ENCODE measurements at places on chromosomes 4 and X. TPM values are rescaled to one million over a fixed set of nuclear protein-coding genes. Genes with fewer than 3 reads are reported as not detected.

The DUX4 gene
- total RNA-seq: not detected

GRCh38 chr4:60389633-60390032 lies 810.5 kb upstream of the ADGRL3 start:
- DNase-seq: no peak
- no peaks in the 10 kb centered on the region for H3K36me3 ChIP-seq
- no peaks in the 10 kb centered on the region for H3K27me3 ChIP-seq

GRCh38 chr4:135434936-135435335 lies 1233.3 kb upstream of the PABPC4L start:
- H3K27ac ChIP-seq: no peak overlapping the region
- no peak for DNase-seq
- H3K36me3 ChIP-seq: no peaks in the 10 kb centered on the region
- no peak overlapping the region for H3K4me3 ChIP-seq
- no peaks in the 10 kb centered on the region for H3K27me3 ChIP-seq

The CITED1 gene
- total RNA-seq: not detected

GRCh38 chr4:183129675-183130074 lies 30.6 kb downstream of the WWC2 start:
- H3K36me3 ChIP-seq: no peaks in the 10 kb centered on the region
- peaks cover 5% of the 10 kb centered on the region for H3K27me3 ChIP-seq
- no peaks in the 10 kb centered on the region for H3K4me1 ChIP-seq
- no peak overlapping the region for H3K27ac ChIP-seq
- no peak for DNase-seq
- no peak overlapping the region for H3K4me3 ChIP-seq

The ARMCX1 gene
- 4.7 TPM for total RNA-seq

GRCh38 chr4:27084685-27085361 lies 224.2 kb downstream of the STIM2 start:
- peaks cover 4% of the 10 kb centered on the region for H3K4me1 ChIP-seq
- peak; percentile 33 for DNase-seq
- no peak overlapping the region for H3K4me3 ChIP-seq
- no peak overlapping the region for H3K27ac ChIP-seq

- H3K4me1 ChIP-seq: peaks cover 22% of the 10 kb centered on the region
- H3K27ac ChIP-seq: peak within 1 kb of the TSS; percentile 88
- H3K27me3 ChIP-seq: no peaks in the 10 kb centered on the region
These were observed at the start of gene SPIN3 for GRCh38 chrX:56995271-56995994. TSS of gene SPIN3 (minus strand) at chrX:56995541. CDS start at chrX:56994947, 594 bp downstream.

DNA sequence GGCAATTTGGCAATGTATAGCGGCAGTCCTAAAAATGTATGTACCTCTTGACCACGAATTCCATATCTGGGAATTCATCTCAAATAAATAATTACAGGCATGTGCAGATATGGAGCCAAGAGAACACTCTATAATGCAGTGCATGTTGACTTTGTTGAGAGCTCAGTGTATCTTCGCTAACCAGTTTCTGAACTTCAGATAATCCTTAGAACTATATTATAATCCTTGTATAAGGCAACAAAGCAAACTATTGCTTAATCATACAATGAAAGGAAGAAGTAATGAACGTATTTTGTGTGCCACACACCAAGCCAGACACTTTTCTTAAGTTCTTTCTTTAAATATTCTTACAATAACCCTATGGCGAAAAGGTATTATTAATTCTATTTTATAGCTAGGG lies 168.5 kb downstream of the SMIM20 start:
- H3K4me1 ChIP-seq: peaks cover 63% of the 10 kb centered on the region
- no peak for DNase-seq
- peaks cover 6% of the 10 kb centered on the region for H3K36me3 ChIP-seq
- H3K27me3 ChIP-seq: peaks cover 29% of the 10 kb centered on the region
- no peak overlapping the region for H3K4me3 ChIP-seq

The TMEM156 gene
- total RNA-seq: 11.7 TPM

DNA sequence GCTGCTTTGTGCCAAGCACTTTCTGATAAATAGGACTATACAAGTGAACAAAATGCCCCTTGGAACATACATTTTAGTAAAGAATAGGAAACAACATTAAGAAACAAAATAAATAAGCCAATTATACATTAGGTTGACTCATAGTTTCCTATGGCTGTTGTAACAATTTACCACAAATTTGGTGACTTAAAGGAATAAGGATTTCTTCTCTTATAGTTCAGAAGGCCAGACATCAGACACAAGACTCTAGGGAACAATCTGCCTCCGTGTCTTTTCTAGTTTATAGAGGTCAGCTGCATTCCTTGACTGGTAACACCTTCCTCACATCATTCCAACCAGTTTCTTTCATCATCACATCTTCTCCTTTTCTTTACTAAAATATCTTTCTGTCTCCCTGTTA lies 235.9 kb upstream of the PCDH18 start:
- H3K36me3 ChIP-seq: no peaks in the 10 kb centered on the region
- no peak overlapping the region for H3K4me3 ChIP-seq
- no peaks in the 10 kb centered on the region for H3K4me1 ChIP-seq
- no peaks in the 10 kb centered on the region for H3K27me3 ChIP-seq

The HTR2C gene
- not detected for total RNA-seq

GRCh38 chr4:83644677-83645659 lies 109.1 kb downstream of the GPAT3 start:
- no peaks in the 10 kb centered on the region for H3K36me3 ChIP-seq
- peak; percentile 46 for DNase-seq
- H3K27me3 ChIP-seq: peaks cover 8% of the 10 kb centered on the region
- H3K4me3 ChIP-seq: no peak overlapping the region
- no peak overlapping the region for H3K27ac ChIP-seq

DNA sequence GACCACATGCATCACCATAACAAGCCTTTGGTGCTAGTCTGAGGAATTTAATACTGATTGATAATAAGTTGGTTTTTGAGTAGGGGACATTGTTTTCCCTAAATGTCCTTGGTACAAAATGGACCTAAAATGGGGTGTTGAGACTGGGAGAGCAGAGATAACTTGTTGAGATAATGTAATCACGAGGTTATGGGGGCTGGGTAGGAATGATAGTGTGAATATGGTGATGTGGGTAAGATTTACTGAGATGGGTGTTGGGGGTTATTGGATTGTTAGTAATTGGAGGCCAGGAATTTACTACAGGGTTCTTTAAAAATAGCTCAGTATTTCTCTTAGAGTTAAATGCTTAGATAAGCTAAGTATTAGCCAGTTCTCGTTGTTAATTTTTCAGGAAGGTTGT lies 3.9 kb downstream of the BMP2K start:
- no peak overlapping the region for H3K4me3 ChIP-seq
- H3K36me3 ChIP-seq: no peaks in the 10 kb centered on the region
- H3K27me3 ChIP-seq: no peaks in the 10 kb centered on the region
- peaks cover 15% of the 10 kb centered on the region for H3K4me1 ChIP-seq

DNA sequence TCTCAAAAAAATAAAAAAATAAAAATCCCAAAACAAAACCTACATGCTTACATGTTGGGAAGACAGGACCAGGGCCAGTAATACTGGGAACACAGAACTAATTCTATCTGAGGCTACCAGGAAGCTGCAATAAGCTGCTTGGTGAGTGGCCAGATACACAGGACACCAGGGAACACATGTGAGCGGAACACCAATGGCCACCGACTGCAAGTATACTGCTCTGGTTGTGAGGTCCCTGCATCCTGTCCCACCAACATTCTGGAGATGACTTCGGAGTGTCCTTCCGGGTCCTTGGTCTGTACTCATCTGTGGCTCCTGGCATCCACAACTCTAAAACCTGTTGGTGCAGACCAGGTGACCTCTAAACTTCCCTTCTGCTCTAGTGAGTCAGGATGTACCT lies 2.7 kb downstream of the TNIP2 start:
- H3K4me1 ChIP-seq: peaks cover 39% of the 10 kb centered on the region
- H3K36me3 ChIP-seq: peaks cover 2% of the 10 kb centered on the region
- no peaks in the 10 kb centered on the region for H3K27me3 ChIP-seq
- H3K4me3 ChIP-seq: no peak overlapping the region
- no peak for DNase-seq

The VCX3B gene
- total RNA-seq: not detected

DNA sequence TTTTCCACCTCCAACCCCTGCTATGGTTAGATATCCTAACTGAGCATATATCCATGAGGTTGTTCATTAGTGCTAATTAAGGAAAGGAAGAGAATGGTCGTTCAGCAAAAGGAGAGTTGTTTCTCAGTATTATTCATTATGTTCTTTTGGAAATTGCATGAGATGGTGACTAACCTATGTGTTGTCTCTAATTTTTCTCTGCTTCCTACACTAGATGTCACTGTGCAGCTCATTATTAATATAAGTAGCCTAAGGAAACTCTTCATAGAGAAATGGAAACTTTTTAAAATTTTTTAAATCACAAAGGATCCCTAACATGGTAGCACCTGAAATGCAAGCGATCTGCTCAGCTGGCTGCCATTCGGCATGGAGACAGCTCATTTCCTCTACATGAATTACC lies 67.7 kb upstream of the FAM9A start:
- H3K4me3 ChIP-seq: no peak overlapping the region
- no peaks in the 10 kb centered on the region for H3K36me3 ChIP-seq
- DNase-seq: no peak
- peaks cover 2% of the 10 kb centered on the region for H3K27me3 ChIP-seq

DNA sequence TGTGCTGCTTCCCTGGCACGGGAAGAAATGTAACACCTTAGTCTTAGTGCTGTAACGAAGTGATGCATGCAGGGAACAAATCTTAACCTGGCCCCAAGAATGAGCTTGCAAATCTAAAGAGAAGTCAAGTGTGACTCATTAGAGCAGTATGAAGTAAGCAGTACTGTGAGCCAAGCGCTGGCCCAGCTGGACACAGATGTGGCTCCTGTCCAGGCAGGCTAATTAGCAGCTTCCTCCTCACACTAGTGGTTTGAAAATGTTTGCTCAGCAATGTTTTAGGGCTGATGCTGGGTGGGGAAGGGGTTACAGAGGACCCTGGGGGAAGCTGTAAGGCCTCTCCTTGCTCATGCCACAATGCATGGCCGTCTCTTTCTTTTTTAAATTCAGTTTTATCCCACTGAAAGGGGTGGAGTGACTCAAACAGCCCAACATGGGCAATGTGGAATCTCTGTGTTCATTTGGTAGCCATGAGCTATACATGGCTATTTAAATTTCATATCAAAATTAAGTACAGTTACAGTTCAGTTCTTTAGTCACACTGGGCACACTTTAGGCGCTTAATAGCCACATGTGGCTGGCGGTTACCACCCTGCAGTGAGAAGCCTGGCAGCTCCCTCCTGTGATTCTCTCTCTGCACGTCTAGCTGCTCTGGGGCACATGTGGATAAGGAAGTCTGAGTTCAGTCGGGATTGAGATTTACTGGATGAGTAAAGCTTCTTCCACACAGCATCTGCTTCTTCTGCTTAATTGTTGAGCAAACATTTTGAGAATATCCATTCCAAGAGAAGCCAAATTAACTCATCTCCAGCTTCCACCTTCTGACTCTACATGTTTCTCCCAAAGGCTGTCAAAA lies 48.8 kb downstream of the MAP7D2 start:
- no peak overlapping the region for H3K27ac ChIP-seq
- DNase-seq: no peak
- no peaks in the 10 kb centered on the region for H3K4me1 ChIP-seq
- no peaks in the 10 kb centered on the region for H3K36me3 ChIP-seq
- H3K4me3 ChIP-seq: no peak overlapping the region

The USP17L17 gene
- total RNA-seq: not detected

DNA sequence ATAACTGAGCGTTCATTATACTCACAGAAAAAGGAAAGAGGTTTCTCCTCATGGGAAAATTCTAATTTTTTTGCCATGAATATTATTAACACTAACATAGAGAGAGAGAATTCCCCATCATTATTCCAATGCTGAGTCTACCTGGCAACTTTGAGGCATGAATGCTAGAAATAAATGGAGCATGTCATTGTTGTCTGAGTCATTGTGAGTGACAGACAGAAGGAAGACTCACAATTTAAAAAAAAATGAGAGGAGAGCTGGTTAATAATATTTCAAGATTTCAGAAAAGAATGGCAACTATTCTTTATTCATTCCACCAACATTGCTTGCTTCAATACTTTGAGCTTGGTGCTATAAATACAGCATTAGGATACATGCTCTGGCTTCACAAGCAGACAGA lies 170.4 kb upstream of the HS3ST1 start:
- no peak for DNase-seq
- no peaks in the 10 kb centered on the region for H3K36me3 ChIP-seq
- H3K27ac ChIP-seq: no peak overlapping the region

The MND1 gene
- total RNA-seq: 48.0 TPM

DNA sequence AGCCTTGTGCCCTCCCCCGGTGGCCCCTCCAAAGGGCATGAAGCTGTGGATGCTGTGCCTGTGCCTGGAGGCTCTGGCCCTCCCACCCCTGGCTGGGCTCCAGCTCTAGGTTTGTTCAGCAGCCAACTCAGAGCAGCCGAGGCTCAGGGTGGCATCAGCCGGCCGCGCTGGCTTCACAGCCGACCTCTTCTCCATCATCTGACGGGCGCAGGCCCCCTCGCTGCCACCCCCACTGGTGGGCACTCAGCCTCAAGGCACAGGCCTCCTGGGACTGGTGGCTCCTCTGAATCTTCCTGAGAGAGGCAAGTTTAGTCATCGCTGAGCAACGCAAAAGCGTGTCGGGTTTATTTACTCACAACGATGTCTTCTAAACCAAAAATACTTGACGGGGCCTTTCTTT lies 46.0 kb downstream of the PCGF3 start:
- H3K4me3 ChIP-seq: no peak overlapping the region
- no peak overlapping the region for H3K27ac ChIP-seq
- H3K4me1 ChIP-seq: no peaks in the 10 kb centered on the region
- no peak for DNase-seq
- peaks cover 7% of the 10 kb centered on the region for H3K36me3 ChIP-seq

DNA sequence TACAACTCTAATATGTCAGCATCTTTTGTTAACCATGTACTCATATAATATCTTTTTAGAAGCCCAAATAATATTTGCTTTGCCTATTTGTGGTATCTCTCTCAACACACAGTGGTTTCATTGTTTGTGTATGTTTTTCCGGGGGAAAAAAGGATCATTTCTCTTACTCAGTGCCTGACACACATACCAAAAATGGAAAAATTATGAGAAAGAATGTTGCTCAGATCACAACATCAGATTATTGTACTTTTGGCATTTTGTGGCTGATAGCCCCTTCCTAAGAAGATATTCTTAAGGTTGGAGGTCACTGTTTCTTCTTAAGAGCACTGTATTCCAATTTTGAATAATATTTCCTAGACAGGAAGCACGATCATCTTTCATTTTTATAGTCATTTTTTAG lies 93.6 kb downstream of the PDLIM5 start:
- no peak overlapping the region for H3K4me3 ChIP-seq
- peaks cover 2% of the 10 kb centered on the region for H3K4me1 ChIP-seq
- H3K27me3 ChIP-seq: no peaks in the 10 kb centered on the region
- H3K36me3 ChIP-seq: peaks cover 4% of the 10 kb centered on the region

GRCh38 chr4:146311238-146311970 lies 97.1 kb downstream of the REELD1 start:
- DNase-seq: no peak
- H3K27ac ChIP-seq: no peak overlapping the region
- H3K4me3 ChIP-seq: no peak overlapping the region
- no peaks in the 10 kb centered on the region for H3K36me3 ChIP-seq

- no peaks in the 10 kb centered on the region for H3K27me3 ChIP-seq
- peaks cover 21% of the 10 kb centered on the region for H3K4me1 ChIP-seq
- no peak overlapping the region for H3K4me3 ChIP-seq
- DNase-seq: no peak
- no peak overlapping the region for H3K27ac ChIP-seq
These were observed 100.5 kb downstream of the PHKA2 start for GRCh38 chrX:18883234-18883960.

The SCD5 gene
- total RNA-seq: 1.6 TPM

The CACNA1F gene
- total RNA-seq: 1.1 TPM

The PUDP gene
- 16.6 TPM for total RNA-seq
